ENCODE measurements at places on chromosomes 4 and X. TPM values are rescaled to one million over a fixed set of nuclear protein-coding genes. Genes with fewer than 3 reads are reported as not detected.

FGF16 gene
- not detected for total RNA-seq

EMD gene
- 20.6 TPM for total RNA-seq

STBD1 gene
- 7.2 TPM for total RNA-seq

CPEB2 gene
- 25.6 TPM for total RNA-seq

OGT gene
- 114 TPM for total RNA-seq

SSX1 gene
- total RNA-seq: not detected

HTRA3 gene
- total RNA-seq: 0.55 TPM

WWC2 gene
- 26.8 TPM for total RNA-seq

GLRA2 gene
- total RNA-seq: not detected

HSFX1 gene
- 1.00 TPM for total RNA-seq

EXOC1L gene
- not detected for total RNA-seq

RAB39B gene
- 2.4 TPM for total RNA-seq

CHST7 gene
- total RNA-seq: 8.7 TPM

PHEX gene
- 1.00 TPM for total RNA-seq

PAGE5 gene
- total RNA-seq: not detected

MAGEC3 gene
- total RNA-seq: not detected

CACNA1F gene
- not detected for total RNA-seq

FAM47E gene
- total RNA-seq: under 0.01 TPM

SPACA5B gene
- total RNA-seq: not detected

CLNK gene
- total RNA-seq: not detected

ASB5 gene
- total RNA-seq: 0.33 TPM

NRK gene
- total RNA-seq: 0.37 TPM

GTPBP6 gene
- total RNA-seq: 51.8 TPM

HSFX3 gene
- not detected for total RNA-seq

RBM10 gene
- total RNA-seq: 61.2 TPM
